Renal pelvis (tissue), 12 donors: ENCODE measurements at places on chromosomes 7 and 10. TPM values are rescaled to one million over a fixed set of nuclear protein-coding genes. Genes with fewer than 3 reads are reported as not detected.

MYL10 gene
- polyA plus RNA-seq, result 0.21 TPM

- peak; percentile 20 for DNase-seq
These were observed 474 bp downstream of the ORC5 start for GRCh38 chr7:104207348-104207730.

ACHE gene
- polyA plus RNA-seq, result 5.0 TPM

HMX3 gene
- polyA plus RNA-seq, result not detected

DNA sequence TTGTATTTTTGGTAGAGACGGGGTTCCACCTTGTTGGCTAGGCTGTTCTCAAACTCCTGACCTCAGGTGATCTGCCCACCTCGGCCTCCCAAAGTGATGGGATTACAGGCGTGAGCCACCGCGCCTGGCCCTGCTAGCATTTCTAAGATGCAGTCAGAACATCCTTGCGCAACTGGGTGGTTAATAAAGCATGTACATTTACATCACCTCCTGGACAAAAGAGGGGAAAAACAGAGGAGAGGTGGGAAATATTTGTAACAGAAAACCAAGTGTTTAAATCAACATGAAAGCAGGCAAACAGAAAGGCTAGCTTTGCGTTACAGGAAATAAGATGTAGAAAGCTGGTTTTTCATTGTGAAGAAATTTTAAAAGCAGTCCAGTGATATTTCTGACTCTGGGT, 220.9 kb upstream of the KMT2E start:
- no peak for DNase-seq

- no peak for DNase-seq
These were observed 31.6 kb downstream of the IL15RA start for GRCh38 chr10:5945561-5946418.

DNA sequence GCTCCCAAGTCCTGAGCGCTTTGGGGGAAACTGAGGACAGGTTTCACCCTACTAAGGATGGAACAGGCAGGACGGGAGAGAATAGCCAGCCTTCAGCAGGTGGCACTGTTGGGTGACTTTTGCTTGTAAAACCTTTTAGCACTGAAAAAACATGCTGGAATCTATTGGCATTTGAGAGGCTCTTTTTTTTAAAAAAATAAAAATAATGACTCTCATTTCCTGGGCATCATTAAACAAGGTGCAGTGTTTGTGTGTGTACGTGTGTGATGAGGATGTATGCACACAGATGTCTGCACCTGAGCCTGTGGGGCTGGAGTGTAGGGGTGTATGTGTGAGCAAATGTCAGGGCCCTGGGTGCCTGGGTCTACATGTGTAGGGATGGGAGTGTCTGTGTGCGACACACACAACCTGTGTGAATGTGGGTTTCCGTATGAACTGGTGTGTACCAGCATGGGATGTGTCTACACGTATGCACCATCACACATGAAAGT, 177.9 kb downstream of the RPS24 start:
- no peak for DNase-seq

KAZALD1 gene
- 10.1 TPM for polyA plus RNA-seq
